ENCODE measurements at places on chromosomes 6 and 20. TPM values are rescaled to one million over a fixed set of nuclear protein-coding genes. Genes with fewer than 3 reads are reported as not detected.

DNA sequence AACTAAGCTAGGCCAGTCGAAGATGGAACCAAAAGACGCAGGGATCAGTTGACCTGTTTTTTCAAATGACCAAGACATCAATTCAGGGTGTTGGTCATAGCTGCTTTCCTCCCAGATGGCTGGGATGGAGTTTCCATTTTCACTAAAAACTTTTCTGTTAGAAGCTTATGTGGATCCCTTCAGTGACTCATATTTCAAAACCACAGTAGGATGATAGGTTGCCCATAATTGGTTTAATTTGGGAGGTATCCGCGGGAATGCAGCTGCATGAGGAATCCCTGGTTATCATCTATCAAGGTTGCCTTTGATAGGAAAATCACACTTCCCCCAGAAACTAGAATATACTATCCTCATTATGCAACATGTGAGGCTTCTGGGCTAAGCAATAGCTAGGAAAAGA lies 150.9 kb upstream of the MLIP start:
- no peak overlapping the region for H3K27ac ChIP-seq
- DNase-seq, result no peak
- H3K27me3 ChIP-seq, result no peaks in the 10 kb centered on the region
- no peaks in the 10 kb centered on the region for H3K4me1 ChIP-seq
- H3K36me3 ChIP-seq, result no peaks in the 10 kb centered on the region

PRSS35 gene
- total RNA-seq, result not detected

HSPA12B gene
- total RNA-seq, result not detected

ERVFRD-1 gene
- not detected for total RNA-seq

GRCh38 chr6:7993952-7994351 lies 70.2 kb downstream of the BLOC1S5 start:
- peaks cover 11% of the 10 kb centered on the region for H3K4me1 ChIP-seq
- H3K36me3 ChIP-seq, result no peaks in the 10 kb centered on the region
- DNase-seq, result no peak
- H3K27me3 ChIP-seq, result no peaks in the 10 kb centered on the region

DNA sequence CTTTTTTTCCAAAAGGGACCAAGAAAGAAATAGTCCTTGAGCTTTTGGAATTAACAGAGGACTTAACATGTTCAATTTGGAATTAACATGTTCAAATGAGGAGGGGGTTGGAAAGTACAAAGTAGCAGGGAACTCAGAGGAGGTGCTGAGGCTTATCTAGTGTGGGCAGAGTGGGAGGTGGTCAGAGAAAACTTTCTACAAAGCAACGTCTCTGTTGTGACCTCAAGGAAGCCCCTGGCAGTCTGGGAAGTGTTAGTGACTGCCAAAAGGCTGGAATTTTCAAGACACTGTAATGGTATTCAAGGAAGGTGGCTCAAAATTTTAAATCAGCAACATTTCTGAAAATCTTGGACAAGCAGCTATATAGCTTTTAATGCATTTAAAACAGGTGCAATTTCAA lies 7.3 kb downstream of the ECI2 start:
- no peaks in the 10 kb centered on the region for H3K27me3 ChIP-seq
- DNase-seq, result no peak
- no peaks in the 10 kb centered on the region for H3K36me3 ChIP-seq
- H3K4me1 ChIP-seq, result no peaks in the 10 kb centered on the region
- H3K4me3 ChIP-seq, result no peak overlapping the region

TSHZ2 gene
- total RNA-seq, result 0.11 TPM

NEURL2 gene
- 4.3 TPM for total RNA-seq

GRCh38 chr6:52155791-52156576 lies 30.2 kb upstream of the IL17A start:
- H3K27me3 ChIP-seq, result no peaks in the 10 kb centered on the region
- no peak overlapping the region for H3K27ac ChIP-seq
- no peak overlapping the region for H3K4me3 ChIP-seq

DNA sequence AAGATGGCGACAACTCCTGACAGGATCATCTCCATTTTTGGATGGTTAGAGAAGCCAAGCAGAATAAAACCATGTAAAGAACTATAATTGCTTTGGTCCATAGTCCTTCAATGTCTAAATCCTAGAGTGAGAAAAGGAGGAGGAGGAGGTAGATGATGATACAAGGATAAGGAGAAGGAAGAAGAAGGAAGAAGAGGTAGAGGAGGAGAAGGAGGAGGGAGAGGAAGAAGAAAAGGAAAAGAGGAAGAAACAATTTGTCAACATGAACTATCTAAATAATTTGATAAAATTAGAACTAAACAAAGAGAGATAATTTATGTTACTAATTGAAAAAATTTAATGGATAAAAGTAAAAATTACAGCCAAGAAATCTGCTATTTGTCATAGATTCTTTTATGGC lies at the start of gene OR2W1:
Gene OR2W1, minus strand, starts transcription at position 101 of the 400 bp plus-strand sequence. Its CDS starts 0 bp downstream, at position 101.
- no peak for DNase-seq
- H3K4me1 ChIP-seq, result no peaks in the 10 kb centered on the region
- H3K27me3 ChIP-seq, result 0 out of 2 replicates have a peak, but pooled peaks cover under 1% of the 10 kb centered on the region

BPI gene
- not detected for total RNA-seq

DNA sequence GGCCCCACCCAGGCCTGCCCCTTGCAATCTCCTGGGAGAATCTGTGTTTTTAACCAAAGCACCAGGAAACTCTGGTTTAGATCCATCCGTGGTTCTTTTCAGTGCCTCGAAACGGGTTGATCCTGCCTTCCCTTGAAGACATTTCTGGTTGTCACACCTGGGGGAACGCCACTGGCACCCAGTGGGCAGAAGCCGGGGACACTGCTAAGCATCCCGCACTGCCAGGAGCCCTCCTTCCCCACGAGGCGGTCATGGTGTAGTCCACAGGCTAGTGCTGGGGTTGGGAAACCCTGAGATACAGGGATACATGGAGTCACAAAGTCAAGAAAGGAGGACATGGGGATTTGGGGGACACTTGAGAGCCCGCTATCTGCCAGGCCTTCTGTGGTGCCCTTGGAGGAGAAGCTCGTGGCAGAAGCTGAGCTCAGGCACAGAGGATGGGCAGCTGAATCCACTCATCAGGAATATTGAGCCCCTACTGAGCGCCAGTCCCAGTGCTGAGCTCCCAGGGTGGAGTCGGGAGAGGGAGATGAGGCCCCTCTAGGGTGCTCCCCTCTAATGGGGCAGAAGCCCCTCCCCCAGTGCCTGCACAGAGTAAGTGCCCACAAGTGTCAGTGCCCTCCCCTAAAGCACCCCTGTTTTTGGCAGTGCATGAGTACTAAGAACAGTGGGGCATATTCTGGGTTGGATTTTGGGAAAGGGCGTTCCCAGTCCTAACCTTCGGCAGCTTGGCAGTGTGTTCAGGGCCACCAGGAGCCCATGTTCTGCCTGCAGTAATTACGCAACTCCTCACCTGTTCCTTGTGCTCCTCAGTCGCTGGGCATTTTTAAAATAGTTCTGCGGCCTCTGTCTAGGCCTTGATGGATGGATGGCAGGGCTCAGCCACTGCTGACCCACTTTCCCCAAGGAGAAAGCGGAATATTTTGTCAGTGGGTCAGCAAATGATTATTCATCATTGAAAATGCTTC lies 25.6 kb upstream of the PHACTR3 start:
- H3K27ac ChIP-seq, result no peak overlapping the region
- H3K27me3 ChIP-seq, result no peaks in the 10 kb centered on the region
- no peaks in the 10 kb centered on the region for H3K4me1 ChIP-seq
- no peak for DNase-seq
- no peaks in the 10 kb centered on the region for H3K36me3 ChIP-seq

DNA sequence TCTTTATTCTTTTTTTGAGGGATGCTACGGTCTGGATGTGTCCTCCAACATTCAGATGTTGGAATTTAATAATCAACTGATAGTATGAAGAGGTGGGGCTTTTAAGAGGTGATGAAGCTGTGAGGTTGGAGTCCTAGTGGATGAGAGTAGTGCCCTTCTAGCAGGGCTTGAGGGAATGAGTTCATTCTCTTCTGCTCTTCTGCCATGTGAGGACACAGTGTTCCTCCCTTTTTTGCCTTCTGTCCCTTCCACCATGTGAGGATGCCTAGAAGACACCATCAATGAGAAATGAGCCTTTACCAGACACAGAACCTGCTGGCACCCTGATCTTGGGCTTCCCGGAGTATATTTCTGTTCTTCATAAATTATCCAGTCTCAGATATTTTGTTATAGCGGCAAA lies 82.1 kb upstream of the MLIP start:
- H3K27ac ChIP-seq, result no peak overlapping the region
- H3K36me3 ChIP-seq, result no peaks in the 10 kb centered on the region
- H3K4me1 ChIP-seq, result no peaks in the 10 kb centered on the region
- no peak overlapping the region for H3K4me3 ChIP-seq
- no peak for DNase-seq

DNA sequence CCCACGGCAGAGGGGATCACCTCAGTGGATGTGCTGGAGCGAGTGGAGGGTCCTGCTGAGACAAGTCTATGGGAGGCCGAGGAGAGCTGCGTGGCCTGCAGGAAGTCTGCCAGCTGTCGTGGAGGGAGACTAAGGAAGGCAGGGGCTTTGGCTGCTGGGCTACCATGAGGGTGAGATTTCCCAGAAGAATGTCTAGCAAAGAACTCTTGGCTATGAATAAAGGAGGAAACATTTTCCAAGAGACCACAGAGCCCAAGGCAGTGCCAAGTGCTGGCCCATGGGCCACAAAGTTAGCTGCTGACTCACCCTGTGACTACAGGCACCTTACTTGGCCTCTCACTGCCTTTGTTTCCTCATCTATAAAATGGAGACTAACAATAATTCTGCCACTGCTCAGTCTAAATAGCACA lies 73.4 kb downstream of the PRDM1 start:
- no peak overlapping the region for H3K27ac ChIP-seq
- H3K27me3 ChIP-seq, result no peaks in the 10 kb centered on the region
- H3K4me3 ChIP-seq, result no peak overlapping the region
- no peaks in the 10 kb centered on the region for H3K36me3 ChIP-seq
- peaks cover 11% of the 10 kb centered on the region for H3K4me1 ChIP-seq

DNA sequence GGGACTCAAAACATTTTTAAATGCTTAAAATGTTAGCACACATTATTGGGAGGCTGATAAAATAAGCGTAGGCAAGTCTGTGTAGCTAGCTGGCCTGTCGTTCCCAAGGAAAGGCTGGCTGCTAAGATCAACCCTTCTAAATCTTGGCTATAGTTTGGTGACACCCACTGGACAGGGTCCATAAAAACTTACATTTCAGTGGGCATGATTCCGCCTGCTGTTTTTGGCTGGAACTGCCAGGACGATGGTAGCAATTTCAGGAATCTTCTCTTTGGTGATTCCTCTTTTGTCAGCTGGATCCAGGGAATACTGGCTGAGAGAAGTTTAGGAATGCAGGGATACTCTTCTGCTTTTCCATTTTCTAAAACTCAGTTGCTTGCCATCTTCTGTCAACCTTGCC lies 162.2 kb downstream of the NKAIN2 start:
- no peaks in the 10 kb centered on the region for H3K27me3 ChIP-seq
- no peaks in the 10 kb centered on the region for H3K4me1 ChIP-seq

DNA sequence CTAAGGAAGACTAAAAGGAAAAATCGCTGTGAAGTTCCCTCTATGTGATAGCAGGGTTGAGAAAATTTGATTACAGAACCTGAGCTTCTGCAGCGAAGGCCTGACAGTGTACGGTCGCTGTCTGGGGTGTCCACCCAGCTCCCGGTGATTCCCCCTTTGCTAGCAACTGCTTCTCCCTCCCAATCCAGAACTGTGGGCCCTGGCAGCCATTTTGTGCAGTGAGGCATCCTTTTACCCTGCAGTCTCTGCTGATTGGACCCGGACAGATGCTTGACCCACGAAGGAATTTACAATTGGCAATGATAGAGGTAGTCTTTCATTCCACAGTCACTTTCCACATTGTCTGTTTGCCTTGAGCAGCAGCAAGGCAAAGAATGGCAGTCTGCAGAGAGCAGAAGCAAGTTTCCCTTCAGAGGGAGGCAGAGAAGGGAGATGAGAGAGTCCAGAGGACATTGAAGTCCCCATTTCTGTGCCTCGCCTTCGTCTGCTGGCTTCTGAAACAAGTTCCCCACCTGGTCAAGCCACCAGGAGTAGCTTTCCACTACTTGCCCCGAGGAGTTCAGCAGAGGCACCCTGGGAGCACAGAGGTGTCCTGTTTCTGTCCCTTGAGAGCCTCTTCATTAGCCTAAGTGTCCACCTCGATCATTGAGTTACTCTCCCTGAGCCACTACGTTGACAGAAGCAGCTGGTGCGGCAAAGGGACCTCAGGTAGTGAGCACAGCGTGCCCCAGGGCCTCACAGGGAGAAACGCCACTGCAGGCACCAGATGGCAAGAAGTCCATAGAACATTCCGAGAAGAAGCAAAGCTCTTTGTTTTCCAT lies 370.3 kb downstream of the NRN1 start:
- H3K27me3 ChIP-seq, result no peaks in the 10 kb centered on the region
- peak overlapping the region; percentile 1 for H3K4me3 ChIP-seq
- H3K27ac ChIP-seq, result peak overlapping the region; percentile 68

IL17A gene
- not detected for total RNA-seq

- H3K36me3 ChIP-seq, result no peaks in the 10 kb centered on the region
- peaks cover 13% of the 10 kb centered on the region for H3K4me1 ChIP-seq
- H3K27ac ChIP-seq, result no peak overlapping the region
- no peaks in the 10 kb centered on the region for H3K27me3 ChIP-seq
Measured at GRCh38 chr20:63519668-63520503, 679 bp upstream of the PPDPF start.

SLC22A7 gene
- not detected for total RNA-seq

DNA sequence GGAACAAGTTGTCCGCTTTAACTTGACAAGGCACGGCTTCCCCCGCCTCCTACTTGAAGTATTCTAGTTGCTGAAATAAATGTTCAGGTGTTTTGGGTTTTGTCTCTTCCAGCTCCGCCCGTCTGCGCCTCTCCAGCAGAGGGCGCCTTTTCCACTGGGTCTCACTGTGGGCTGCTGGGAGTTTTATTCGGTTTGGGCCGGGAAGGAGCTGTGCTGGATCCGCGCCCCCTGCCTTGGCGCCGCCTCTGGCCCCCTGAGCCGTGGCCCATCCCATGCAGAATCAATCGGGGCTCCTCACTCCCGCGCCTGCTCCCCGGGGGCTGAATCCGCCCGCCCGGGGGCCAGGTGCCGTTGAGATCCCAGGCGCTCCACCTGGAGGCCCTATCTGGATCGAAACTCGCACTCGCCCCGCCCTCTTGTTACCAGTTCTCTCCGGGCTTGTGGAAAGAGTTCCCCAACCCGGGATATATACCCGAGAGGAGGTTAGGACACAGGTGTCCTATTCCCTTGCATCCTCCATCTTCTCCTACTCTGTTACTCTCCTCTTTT lies 51.0 kb upstream of the TCF21 start:
- no peaks in the 10 kb centered on the region for H3K36me3 ChIP-seq
- peak; percentile 77 for DNase-seq

DNA sequence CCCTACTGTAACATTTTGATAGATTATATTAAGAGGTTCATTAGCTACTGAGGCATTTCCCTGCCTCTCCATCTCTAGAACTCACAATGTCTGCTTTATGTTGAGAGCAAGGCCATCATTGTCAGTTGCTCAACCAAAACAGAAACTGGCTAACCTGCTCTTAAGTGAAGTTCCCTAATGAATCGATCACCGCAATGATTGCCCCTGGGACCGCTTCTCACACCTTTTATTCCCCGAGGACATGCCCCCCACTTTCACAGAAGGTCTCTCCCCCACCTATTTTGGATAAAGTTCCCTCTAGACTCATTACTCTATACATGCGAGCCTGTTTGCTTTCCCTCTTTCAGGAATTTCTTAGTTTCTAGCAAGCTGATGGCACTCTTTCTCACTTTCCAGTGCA lies 108.8 kb downstream of the FAM217A start:
- H3K27ac ChIP-seq, result no peak overlapping the region
- H3K27me3 ChIP-seq, result no peaks in the 10 kb centered on the region
- no peaks in the 10 kb centered on the region for H3K4me1 ChIP-seq
- H3K4me3 ChIP-seq, result no peak overlapping the region

Measured in Karpas-422 (cell line).